Activated T-helper 2 cell treated with anti-CD3 and anti-CD28 coated beads, Interferon-gamma antibody, Interleukin-2, Interleukin-4, amounts not matched to agents 10 μg/mL and 5 μg/mL and 100 μg/mL, durations not matched to agents 14 hours and 24 hours and 36 hours (primary cell): ENCODE measurements at places on chromosomes 1 and 21. TPM values are rescaled to one million over a fixed set of nuclear protein-coding genes. Genes with fewer than 3 reads are reported as not detected.

GRCh38 chr1:116324411-116324810 is 48.6 kb upstream of the ATP1A1 start:
- DNase-seq: no peak

- no peak for DNase-seq
Measured at GRCh38 chr1:201060586-201060985, 37.1 kb upstream of the KIF21B start.

GRCh38 chr1:110677526-110677925 is 2.8 kb upstream of the KCNA3 start:
- no peak for DNase-seq

DNA sequence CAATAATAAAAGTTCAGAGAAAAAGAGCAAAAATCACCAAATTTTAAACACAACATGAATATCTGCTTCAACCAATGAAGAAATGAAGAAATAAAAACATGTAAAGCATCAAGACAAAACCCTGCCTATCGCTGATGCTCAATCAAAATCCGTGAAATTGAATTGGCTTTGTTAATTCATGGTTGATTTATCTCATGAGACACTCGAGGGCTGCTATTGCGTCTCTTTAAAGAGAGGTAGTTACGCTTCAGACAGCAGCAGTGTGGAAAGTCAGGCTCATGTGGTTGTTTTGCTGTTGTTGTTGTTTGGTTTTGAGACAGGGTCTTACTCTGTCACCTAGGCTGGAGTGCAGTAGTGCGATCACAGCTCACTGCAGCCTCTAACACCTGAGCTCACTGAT is 65.5 kb upstream of the RGS7 start:
- DNase-seq: no peak

- DNase-seq: no peak
Measured at GRCh38 chr1:54228638-54229079, 28.7 kb downstream of the MRPL37 start.

DNA sequence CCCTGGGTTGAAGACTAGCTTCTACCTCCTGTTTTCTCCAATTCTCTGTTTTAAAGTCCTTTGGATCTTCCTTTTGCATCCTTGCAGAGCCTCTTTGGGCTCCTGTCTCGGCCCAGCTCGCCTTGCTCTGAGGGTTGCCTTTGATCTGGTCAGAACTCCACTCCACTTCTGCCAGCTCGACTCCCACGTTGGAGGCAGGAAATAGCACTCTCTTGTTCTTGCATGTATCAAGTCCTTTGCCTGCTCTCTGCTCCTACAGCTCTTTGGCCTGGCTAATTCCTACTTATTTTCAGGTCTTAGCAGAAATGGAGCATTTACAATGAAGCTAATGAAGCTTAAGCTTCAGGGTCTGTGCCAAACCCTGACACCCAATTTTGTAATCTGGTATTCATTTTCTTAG is 21.1 kb upstream of the B3GALNT2 start:
- no peak for DNase-seq

Gene GPX7
- total RNA-seq: 29.9 and 31.1 TPM in 2 replicates

Gene KCNJ9
- total RNA-seq: not detected in 2 replicates

Gene KRTAP19-3
- not detected in 2 replicates for total RNA-seq

Gene SOD1
- 284 and 286 TPM in 2 replicates for total RNA-seq

Gene GPR37L1
- not detected in 2 replicates for total RNA-seq
